MCF 10A (cell line): ENCODE measurements at places on chromosomes 5 and 9. TPM values are rescaled to one million over a fixed set of nuclear protein-coding genes. Genes with fewer than 3 reads are reported as not detected.

CER1 gene
- total RNA-seq: not detected in 2 replicates

GRCh38 chr5:10424124-10424731 lies 17.5 kb upstream of the ROPN1L start:
- DNase-seq: peak; percentile 40
- no peaks in the 10 kb centered on the region for H3K4me1 ChIP-seq
- no peaks in the 10 kb centered on the region for H3K27me3 ChIP-seq
- H3K4me3 ChIP-seq: no peak overlapping the region

CNTNAP3 gene
- 9.9 and 11.2 TPM in 2 replicates for total RNA-seq

GRCh38 chr9:13322828-13323550 lies 43.5 kb upstream of the MPDZ start:
- no peaks in the 10 kb centered on the region for H3K4me1 ChIP-seq
- no peak for DNase-seq
- no peaks in the 10 kb centered on the region for H3K36me3 ChIP-seq
- H3K27ac ChIP-seq: no peak overlapping the region
- H3K27me3 ChIP-seq: no peaks in the 10 kb centered on the region

DAB2IP gene
- 15.5 and 17.0 TPM in 2 replicates for total RNA-seq

PAX5 gene
- not detected in 2 replicates for total RNA-seq

DNA sequence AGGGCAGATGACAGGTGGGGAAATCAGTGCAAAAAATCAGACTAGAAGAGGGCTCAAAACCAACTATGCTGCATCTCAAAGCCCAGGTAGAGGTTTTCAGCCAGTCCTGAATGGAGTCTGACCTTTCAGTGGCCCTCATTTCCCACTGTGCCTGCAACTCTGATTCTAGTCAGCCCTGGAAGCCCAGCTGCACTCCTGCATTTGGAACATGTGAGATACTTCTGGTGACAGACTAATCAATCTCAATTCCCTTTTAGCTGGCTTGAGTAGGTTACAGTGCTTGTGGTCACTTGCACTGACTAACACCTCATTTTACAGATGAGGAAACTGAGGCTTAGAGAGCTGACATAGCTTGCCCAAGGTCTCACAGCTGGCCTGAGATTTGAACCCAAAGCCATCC lies 7.9 kb upstream of the ACSL6 start:
- H3K27ac ChIP-seq: no peak overlapping the region
- DNase-seq: no peak
- no peaks in the 10 kb centered on the region for H3K36me3 ChIP-seq
- H3K27me3 ChIP-seq: peaks cover 45% of the 10 kb centered on the region
- no peak overlapping the region for H3K4me3 ChIP-seq

GRCh38 chr9:137685035-137685740 lies 66.4 kb downstream of the EHMT1 start:
- peaks cover 24% of the 10 kb centered on the region for H3K4me1 ChIP-seq
- H3K27me3 ChIP-seq: no peaks in the 10 kb centered on the region
- no peak overlapping the region for H3K27ac ChIP-seq

FBN2 gene
- 193 and 236 TPM in 2 replicates for total RNA-seq

- H3K4me3 ChIP-seq: no peak overlapping the region
- no peak overlapping the region for H3K27ac ChIP-seq
- no peaks in the 10 kb centered on the region for H3K27me3 ChIP-seq
- no peaks in the 10 kb centered on the region for H3K36me3 ChIP-seq
- DNase-seq: no peak
Measured at GRCh38 chr5:51650824-51651223, 267.6 kb downstream of the ISL1 start.

- no peak overlapping the region for H3K27ac ChIP-seq
- no peak for DNase-seq
- H3K36me3 ChIP-seq: peaks cover 6% of the 10 kb centered on the region
- H3K4me1 ChIP-seq: peaks cover 63% of the 10 kb centered on the region
- no peak overlapping the region for H3K4me3 ChIP-seq
- H3K27me3 ChIP-seq: no peaks in the 10 kb centered on the region
Measured at GRCh38 chr9:112044881-112045280, 130.2 kb downstream of the SUSD1 start.

FAM221B gene
- total RNA-seq: not detected in 2 replicates

SPATA9 gene
- not detected in 2 replicates for total RNA-seq

DNA sequence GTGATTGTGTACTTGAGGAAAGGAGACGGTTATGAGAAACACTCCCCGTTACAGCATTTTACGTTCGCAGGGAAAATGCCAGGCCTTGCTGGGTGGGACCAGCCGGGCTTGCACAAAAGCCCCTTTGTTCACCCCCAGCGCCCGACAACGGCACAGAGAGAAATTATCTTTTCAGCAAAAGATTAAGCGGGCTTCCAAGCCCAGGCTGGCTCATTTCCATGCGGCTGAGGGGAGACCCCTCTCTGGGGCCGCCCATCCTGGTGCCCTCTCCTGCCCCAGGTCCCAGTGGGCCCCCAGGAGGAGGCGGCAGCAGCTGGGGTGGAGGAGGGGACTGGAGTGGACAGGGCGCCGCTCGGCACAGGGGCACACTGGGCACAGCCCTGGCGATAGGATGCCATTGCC lies 50.8 kb upstream of the NOTCH1 start:
- H3K27ac ChIP-seq: no peak overlapping the region
- H3K4me3 ChIP-seq: no peak overlapping the region
- peaks cover 9% of the 10 kb centered on the region for H3K4me1 ChIP-seq

DNA sequence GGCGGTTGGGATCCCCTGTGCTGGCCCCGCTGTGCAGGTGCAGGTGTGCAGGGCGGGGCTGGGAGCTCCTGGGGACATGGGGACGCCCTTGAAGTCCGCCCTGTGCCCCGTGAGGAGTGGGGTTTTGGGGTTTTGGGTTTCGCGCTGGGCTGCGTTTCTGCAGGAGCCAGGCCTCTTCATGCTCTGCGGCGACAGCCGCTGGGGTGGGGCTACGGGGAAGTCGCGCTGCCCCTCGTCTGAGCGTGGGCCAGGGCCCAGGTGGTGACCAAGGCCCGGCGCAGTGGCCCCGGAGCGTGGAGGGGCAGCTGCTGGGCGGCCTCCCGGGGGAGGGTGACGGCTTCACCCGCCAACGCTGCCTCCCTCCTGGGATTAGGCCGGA lies 47.8 kb upstream of the IRX4 start:
- peak; percentile 7 for DNase-seq
- peaks cover 17% of the 10 kb centered on the region for H3K36me3 ChIP-seq
- no peaks in the 10 kb centered on the region for H3K27me3 ChIP-seq

DNA sequence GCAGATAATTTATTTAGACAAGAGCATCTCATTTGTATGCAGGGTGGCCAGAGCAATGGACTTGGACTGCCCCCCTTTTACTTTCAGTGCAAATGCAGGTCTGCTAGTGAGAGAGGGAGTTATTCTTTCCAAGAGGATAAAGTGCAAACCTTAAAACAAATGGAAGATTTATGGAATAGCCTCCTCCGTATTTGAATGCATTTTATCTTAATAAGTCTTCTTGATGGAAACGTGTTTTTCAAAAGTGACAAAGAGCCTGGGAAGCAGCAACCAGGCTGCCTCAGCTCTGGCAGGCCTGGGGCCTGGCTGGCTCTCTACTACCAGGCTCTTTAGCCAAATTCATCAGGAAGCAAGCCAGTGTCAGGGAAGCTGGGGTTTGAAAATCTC lies 6.8 kb downstream of the NR2F1 start:
- peaks cover 5% of the 10 kb centered on the region for H3K4me1 ChIP-seq
- no peak overlapping the region for H3K4me3 ChIP-seq
- no peaks in the 10 kb centered on the region for H3K36me3 ChIP-seq
- H3K27me3 ChIP-seq: no peaks in the 10 kb centered on the region

- DNase-seq: no peak
- H3K27me3 ChIP-seq: no peaks in the 10 kb centered on the region
- H3K4me3 ChIP-seq: peak overlapping the region; percentile 92
- peaks cover 17% of the 10 kb centered on the region for H3K4me1 ChIP-seq
- peak overlapping the region; percentile 96 for H3K27ac ChIP-seq
Measured at GRCh38 chr9:34665067-34665380, 2.6 kb upstream of the CCL27 start.

TERT gene
- total RNA-seq: 0.16 TPM in 1 of 2 replicates, not detected in the other

DNA sequence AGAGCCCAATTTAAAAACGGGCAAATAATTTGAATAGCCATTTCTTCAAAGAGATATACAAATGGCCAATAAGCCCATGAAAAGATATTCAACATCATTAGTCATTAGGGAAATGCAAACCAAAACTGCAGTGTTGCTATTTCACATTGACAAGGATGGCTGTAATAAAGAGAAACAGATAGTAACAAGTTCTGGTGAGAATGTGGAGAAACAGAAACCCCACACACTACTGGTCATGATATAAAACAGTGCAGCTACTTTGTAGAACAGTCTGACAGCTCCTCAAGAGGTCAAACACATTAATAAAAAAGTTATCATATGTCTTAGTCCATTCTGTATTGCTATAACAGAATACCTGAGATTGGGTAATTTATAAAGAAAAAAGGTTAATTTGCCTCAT lies 237.0 kb upstream of the GRAMD2B start:
- H3K4me3 ChIP-seq: no peak overlapping the region
- no peak for DNase-seq
- H3K36me3 ChIP-seq: no peaks in the 10 kb centered on the region

DNA sequence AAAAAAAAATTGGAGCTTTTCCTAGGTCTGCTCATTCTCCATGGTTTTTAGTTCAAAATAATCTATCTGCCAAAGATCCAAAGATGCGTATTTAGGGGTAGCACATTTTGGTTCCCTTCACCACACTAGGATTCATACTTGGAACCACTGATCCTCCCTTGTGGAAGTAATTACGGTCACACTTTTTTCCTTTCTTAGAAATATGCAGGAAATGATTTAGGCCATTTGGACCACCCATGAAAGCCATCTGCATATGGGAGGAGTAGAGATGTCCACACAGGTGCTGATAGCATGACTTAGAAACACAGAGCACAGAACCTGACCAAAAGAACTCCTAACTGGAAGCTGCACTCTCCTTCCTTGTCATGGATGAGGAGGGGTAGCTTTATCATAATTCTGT lies 105.9 kb upstream of the RAI14 start:
- H3K4me3 ChIP-seq: no peak overlapping the region
- no peak for DNase-seq
- no peaks in the 10 kb centered on the region for H3K27me3 ChIP-seq
- H3K36me3 ChIP-seq: no peaks in the 10 kb centered on the region

GRCh38 chr5:133900534-133901270 lies 67.7 kb downstream of the C5orf15 start:
- no peak for DNase-seq
- no peak overlapping the region for H3K27ac ChIP-seq
- no peak overlapping the region for H3K4me3 ChIP-seq
- H3K4me1 ChIP-seq: peaks cover 6% of the 10 kb centered on the region
- no peaks in the 10 kb centered on the region for H3K36me3 ChIP-seq

DNA sequence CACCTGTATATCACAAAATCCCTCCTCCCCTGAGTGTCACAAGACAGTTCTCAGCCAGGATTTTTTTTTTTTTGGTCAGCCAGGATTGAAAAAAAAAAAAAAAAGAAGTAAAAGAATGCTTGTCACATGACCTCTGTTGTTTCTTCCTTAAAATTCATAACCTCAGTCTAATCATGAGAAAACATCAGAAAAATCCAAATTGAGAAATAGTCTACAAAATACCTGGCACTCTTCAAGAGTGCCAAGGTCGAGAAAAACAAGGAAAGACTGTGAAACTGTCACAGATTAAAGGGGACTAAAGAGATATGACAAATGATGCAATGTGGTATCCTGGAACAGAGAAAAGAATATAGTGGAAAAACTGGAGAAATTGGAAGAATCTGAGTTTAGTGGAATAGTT lies 58.5 kb upstream of the SUB1 start:
- no peak overlapping the region for H3K27ac ChIP-seq
- no peak for DNase-seq
- H3K4me3 ChIP-seq: no peak overlapping the region

FAM153A gene
- total RNA-seq: not detected in 2 replicates

GRCh38 chr5:9187614-9188013 lies 358.3 kb downstream of the SEMA5A start:
- H3K4me3 ChIP-seq: no peak overlapping the region
- H3K4me1 ChIP-seq: peaks cover 38% of the 10 kb centered on the region
- H3K36me3 ChIP-seq: peaks cover 5% of the 10 kb centered on the region
- peak overlapping the region; percentile 79 for H3K27ac ChIP-seq
- DNase-seq: no peak

- H3K27ac ChIP-seq: peak overlapping the region; percentile 49
- peak; percentile 38 for DNase-seq
- no peak overlapping the region for H3K4me3 ChIP-seq
- no peaks in the 10 kb centered on the region for H3K36me3 ChIP-seq
- H3K27me3 ChIP-seq: peaks cover 18% of the 10 kb centered on the region
- peaks cover 5% of the 10 kb centered on the region for H3K4me1 ChIP-seq
Measured at GRCh38 chr5:36059571-36060419, 6.9 kb downstream of the UGT3A2 start.

NR5A1 gene
- total RNA-seq: not detected in 2 replicates

ACTBL2 gene
- total RNA-seq: 0.10 TPM in 1 of 2 replicates, not detected in the other

HAPLN1 gene
- total RNA-seq: not detected in 2 replicates

HMCN2 gene
- total RNA-seq: not detected in 2 replicates

GRCh38 chr5:40570408-40571129 lies 109.1 kb upstream of the PTGER4 start:
- no peak overlapping the region for H3K4me3 ChIP-seq
- H3K27me3 ChIP-seq: no peaks in the 10 kb centered on the region
- peak overlapping the region; percentile 82 for H3K27ac ChIP-seq
- no peaks in the 10 kb centered on the region for H3K36me3 ChIP-seq

DNA sequence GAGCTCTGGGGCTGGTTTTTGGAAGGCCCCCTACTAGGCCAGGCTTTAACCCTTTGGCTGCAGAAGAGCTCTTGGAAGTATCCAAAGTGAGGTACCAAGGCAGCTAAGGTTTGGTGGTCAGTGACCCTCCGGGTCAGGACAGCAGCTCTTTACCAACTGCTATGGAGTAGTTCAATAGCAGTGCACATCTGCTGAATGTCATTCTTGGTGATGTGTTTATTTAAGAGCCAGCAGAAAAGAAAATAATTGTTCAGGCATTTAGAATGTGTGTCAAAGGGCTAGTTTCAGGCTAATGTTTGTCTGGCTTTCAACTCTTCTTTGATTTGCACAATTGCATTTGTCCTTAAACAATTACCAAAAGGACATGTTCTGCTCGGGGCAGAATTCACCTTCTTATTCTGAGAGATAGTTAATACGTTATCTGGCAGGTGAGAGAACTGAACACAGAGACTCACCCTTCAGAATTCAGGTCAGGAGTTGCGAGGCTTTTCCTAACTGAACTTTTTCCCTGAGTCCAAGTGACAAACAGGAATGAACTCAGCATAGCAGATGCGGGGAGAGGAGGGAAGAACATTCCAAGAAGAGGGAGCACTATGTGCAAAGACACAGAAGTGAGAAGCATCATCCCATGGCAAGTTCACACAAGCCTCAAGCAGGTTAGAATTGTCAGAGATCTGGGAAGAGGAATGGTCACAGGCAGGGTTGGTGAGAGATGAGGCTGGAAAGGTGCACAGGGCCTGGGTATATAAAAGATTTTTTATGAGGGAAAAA lies 556.7 kb upstream of the TLE4 start:
- no peaks in the 10 kb centered on the region for H3K36me3 ChIP-seq
- no peaks in the 10 kb centered on the region for H3K27me3 ChIP-seq
- no peak overlapping the region for H3K4me3 ChIP-seq
- DNase-seq: no peak
- H3K4me1 ChIP-seq: peaks cover 27% of the 10 kb centered on the region

GRCh38 chr9:127293328-127293727 lies 28.8 kb downstream of the GARNL3 start:
- no peaks in the 10 kb centered on the region for H3K36me3 ChIP-seq
- no peak for DNase-seq
- no peaks in the 10 kb centered on the region for H3K27me3 ChIP-seq
- H3K4me1 ChIP-seq: peaks cover 13% of the 10 kb centered on the region
- H3K4me3 ChIP-seq: no peak overlapping the region

PLPP1 gene
- total RNA-seq: 7.5 and 10.4 TPM in 2 replicates

TAF11L10 gene
- not detected in 2 replicates for total RNA-seq

- DNase-seq: no peak
- no peak overlapping the region for H3K27ac ChIP-seq
- H3K4me3 ChIP-seq: no peak overlapping the region
- no peaks in the 10 kb centered on the region for H3K36me3 ChIP-seq
- H3K4me1 ChIP-seq: no peaks in the 10 kb centered on the region
- H3K27me3 ChIP-seq: peaks cover 43% of the 10 kb centered on the region
Measured at GRCh38 chr9:27817747-27818146, 244.5 kb upstream of the C9orf72 start.

PTGES2 gene
- total RNA-seq: 114 and 130 TPM in 2 replicates
